ENCODE measurements at places on chromosomes 1 and 21.

DNA sequence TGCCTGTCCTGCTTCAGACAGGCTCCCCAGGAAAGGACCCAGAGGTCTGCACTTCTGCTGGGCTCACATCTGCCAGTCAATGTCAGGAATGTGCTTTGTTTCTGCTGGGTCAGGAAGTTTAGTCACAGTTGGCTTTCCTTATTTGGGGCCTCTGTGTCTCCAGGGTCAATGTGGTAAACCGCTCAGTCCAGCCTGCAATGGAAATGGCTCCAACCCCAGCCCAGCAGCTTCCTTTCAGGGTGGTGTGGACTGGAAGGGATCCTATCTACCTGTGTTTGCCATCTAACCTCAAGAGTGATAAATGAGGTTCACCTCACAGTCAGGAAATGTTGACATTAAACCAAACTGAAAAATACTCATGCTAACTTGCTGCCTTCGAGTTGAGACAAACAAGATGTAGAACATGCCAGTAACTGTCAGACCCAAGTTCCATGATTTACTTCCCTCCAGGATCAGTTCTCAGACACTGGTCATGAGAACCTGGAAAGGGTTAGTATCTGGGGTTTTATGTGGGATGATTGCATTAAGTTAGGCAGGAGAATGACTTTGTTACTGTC, 20.3 kb downstream of the ENO1 start:
- DNase-seq = no peak

DNA sequence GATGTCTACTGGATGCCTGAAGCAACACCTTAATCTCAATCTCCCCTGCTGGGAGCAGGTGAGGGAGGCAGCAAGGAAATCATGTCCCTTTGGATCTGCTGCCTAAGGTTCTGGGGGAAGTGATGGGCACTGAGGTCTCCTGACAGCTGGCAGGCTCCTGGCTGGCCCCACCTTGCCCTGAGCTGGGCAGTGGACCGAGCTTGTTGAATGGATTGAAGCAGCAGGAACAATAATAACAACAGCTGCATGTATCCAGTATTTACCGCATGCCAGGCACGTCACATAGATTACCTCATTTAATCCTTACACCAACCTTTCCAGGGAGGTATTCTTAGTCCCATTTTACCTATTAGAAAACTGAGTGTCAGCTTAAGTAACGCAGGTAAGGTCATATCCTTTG, 133.9 kb downstream of the PLXNA2 start:
- DNase-seq = no peak

DNA sequence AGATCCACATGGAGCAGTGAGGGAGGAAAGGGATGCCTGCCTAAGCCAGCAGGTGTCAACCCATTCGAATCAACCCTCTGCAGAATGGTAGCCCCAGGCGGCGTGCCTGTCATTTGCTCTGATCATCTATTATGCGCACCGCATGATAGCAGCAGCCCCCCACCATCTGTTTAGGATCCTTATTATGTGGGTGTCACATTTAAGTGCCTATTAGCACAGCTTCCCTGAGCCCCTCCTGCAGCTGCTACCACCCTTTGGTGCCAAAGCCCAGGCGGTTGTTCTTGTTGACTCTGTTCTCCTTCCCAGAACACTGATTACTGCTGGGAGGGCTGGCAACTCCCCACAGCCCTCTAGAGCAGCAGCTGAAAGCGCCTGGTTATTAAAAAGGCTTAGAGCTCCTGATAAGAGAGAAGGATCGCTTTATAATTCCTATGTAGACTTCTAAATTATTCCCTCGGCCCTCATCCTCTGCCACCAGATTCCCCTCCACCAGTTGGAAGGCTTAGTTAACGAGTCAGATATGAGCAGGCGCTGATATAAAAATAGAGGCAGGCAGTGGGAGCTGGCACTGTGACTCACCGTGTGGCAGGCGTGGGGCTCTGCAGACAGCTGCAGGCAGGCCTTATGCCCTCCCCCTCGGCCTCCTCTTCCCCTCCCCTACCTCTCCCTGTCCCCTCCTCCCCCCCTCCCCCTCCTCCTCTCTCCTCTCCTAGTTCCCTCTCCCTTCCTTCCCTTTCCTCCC, 23.0 kb downstream of the ACTA1 start:
- no peak for DNase-seq

DNA sequence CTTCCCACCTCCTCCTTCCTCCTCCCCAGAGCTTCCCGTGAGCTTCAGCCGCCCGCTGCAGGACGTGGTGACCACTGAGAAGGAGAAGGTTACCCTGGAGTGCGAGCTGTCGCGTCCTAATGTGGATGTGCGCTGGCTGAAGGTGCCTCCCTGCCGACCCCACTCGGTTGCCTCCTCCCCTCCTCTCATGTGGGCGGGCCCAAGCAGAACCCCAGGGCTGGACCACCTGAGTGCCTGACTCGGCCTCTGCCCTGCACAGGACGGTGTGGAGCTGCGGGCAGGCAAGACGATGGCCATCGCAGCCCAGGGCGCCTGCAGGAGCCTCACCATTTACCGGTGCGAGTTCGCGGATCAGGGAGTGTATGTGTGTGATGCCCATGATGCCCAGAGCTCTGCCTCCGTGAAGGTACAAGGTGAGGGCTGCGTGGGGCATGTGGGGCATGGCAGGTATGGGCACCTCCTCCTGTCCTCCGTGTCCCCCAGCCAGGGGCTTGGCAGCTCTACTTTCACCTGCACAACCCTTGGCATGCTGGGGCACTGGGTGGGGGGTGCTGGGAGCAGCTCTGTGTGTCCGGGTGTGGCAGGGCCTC, 69.2 kb downstream of the OBSCN start:
- DNase-seq = no peak

- DNase-seq = no peak
These were observed 14.0 kb downstream of the COL16A1 start for GRCh38 chr1:31689854-31690253.

- DNase-seq = no peak
These were observed 16.0 kb downstream of the TRIM11 start for GRCh38 chr1:228390649-228391048.

DNA sequence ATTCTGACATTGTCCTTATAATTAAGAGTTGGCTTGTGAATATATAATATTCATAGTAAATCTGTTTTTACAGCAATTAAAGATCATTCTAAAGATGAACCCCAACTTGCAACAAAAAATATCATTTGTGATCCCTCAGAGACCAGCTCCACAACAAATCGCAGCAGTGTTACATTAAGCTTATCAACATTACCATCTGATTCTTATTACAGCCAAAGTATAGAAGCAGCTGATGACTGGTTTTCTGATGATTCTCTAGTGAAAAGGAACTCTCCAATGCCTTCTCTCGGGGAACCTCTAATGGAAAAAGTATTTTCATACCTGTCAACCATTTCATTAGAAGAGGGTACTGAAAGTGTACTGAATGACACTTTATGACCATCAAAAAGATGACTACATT, 45.4 kb downstream of the C1orf185 start:
- DNase-seq = no peak

- DNase-seq = no peak
These were observed 15.9 kb upstream of the POGZ start for GRCh38 chr1:151475175-151475574.

GRCh38 chr1:29892247-29892646, 655.9 kb downstream of the PTPRU start:
- DNase-seq = no peak

DNA sequence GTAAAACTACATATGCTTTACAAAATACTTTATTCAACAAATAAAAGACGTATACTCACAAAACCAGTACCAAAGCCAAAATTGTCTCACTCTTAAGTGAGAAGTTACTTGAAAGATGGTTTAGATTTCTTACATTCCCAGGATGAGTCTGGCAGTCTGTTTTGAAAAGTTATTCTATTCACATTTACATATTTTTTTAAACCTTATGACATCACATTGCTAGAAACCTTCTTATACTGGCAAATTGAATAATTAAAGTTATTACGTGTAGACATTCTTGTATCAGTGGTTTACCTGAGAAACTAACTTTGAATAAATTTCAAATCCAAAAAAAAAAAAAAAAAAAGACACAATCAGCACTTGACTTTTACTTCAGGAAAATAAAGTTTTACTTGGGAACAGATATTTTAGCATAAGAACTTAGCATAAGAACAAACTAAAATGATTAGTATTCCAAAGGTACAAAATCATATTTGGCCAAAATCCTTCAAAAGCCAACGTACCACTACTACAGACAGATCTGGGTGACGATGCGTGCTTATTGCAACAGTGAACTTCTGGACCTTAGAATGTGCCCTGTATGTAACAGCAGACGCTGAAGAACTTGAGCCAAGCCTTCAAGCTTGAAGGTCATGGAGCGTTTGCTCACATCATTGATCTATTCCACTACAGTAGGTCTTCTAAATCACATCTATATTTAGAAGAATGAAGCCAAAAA, 2.5 kb downstream of the CDC42BPA start:
- DNase-seq = no peak

Measured in activated T-cell treated with anti-CD3 and anti-CD28 coated beads for 48 hours (primary cell).